Left colon (tissue), 2 donors: ENCODE measurements at places on chromosomes 11 and 22.

- no peak for DNase-seq
These were observed 1.0 kb upstream of the HTATIP2 start for GRCh38 chr11:20362481-20362880.

- DNase-seq, result no peak
These were observed 168.6 kb downstream of the CTTN start for GRCh38 chr11:70566768-70567530.

GRCh38 chr11:1009991-1010390 lies 26.5 kb downstream of the MUC6 start:
- no peak for DNase-seq

DNA sequence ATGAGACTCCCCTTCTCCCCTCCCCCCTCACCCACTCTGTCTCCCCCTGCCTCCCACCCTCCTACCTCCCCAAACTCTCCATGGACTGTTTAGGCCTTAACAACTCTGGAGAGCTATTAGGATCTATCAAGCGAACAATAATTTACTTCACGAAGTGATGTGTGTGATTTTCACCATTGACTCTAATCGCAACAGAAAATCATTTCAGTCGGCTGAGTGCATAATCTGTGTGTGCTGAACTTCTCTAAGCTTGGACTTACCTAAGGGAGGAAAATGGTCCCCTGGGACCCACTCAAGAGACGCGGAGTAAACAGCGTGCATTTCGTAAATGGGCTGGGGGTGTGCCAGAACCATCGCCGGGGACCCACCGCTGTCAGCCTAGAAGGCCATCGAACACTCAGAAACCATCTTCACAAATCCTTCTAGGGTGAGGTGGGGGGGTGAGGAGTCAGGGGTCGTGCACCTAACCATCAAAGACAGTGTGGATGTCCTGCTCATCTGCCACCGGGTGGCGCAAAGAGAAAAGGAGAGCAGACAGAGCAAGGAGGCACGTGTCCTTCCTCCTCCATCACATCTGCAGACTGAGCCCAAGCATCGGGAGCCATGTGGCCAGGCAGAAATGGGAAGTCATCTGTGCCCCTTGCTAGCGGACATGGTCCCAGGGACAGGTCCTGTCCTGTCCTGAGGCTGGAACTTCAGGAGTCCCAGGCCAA lies 62.1 kb upstream of the NUP50 start:
- peak; percentile 64 for DNase-seq

DNA sequence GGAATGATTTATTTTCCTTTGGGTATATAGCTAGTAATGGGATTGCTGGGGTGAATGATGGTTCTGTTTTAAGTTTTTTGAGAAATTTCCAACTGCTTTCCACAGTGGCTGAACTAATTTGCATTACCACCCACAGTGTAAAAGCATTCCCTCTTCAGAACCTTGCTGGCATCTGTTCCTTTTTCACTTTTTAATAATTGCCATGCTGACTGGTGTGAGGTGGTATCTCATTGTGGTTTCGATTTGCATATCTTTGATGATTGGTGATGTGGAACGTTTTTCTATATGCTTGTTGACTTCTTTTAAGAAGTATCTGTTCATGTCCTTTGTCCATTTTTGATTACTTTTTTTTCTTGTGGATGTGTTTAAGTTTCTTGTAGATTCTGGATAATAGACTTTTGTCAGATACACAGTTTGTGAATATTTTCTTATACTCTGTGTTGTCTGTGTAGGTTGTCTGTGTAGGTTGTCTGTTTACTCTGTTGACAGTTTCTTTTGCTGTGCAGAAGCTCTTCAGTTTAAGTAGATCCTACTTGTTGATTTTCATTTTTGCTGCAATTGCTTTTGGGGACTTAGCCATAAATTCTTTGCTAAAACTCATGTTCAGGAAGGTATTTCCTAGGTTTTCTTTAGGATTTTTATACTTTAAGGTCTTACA lies 291.8 kb upstream of the DDI1 start:
- no peak for DNase-seq

GRCh38 chr11:34175284-34176019 lies 70.0 kb downstream of the NAT10 start:
- no peak for DNase-seq

- no peak for DNase-seq
These were observed 249.2 kb downstream of the DLG2 start for GRCh38 chr11:85377901-85378300.

GRCh38 chr22:49655168-49655812 lies 172.4 kb downstream of the BRD1 start:
- no peak for DNase-seq

DNA sequence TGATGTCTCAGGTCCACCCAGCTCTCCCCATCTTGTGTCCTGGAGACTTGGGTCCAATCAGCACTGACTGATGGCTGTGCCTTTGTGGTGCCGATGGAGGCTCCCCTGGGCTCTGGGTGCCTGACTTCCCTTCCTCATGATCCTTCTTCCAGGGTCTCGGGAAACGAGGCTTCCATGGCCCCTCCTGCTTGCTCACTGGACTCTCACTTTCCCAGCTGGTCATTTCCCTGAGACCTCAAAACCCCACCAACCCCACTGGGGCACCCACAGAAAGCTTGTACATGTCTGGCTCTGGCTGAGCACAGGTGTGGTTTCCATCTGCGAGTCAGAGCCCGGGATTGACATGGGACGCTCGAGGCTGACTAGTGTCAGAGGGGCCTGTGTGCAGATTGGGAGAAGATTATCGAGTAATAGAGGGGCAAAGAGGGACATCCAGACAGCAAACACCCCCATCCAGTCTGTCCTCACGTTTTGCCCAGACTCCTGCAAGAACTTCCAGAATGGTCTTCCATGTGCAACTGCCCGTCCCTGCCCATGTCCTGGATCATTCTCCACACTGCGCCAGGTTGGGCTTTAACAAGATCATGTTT lies 15.1 kb downstream of the APOL1 start:
- no peak for DNase-seq

GRCh38 chr11:104219096-104219495 lies 55.1 kb upstream of the PDGFD start:
- DNase-seq, result no peak

DNA sequence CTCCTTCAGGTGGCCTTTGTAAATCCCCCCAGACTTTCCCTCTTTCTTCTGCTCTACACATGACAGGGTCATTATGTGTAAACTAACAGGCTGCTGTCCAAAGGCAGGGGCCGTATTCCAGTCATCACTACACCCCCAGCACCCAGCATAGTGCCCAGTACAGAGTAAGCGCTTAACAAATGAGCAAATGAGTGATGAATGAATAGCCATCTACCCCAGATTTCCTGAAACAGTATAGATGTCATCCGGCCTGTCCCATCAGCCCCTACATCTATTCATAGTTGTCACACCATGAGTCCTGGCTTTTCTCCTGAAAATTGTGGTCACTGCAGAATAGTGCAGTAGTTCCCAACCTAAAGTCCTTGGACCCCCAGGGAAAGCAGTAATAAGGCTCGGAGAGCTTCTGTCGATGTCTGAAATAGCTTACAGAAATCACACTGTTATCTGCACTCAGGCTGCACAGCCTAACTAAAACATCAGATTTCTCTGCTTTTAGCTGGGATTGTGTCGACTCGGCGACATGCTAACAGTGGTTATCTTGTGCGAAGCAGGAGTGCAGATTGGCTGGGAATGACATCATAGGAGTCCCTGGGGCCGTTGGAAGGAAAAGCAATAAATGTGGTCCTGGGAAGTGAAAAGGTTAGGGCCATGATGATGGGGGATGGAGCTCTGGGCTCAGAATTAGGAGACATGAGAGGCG lies 143.8 kb upstream of the NECTIN1 start:
- no peak for DNase-seq

DNA sequence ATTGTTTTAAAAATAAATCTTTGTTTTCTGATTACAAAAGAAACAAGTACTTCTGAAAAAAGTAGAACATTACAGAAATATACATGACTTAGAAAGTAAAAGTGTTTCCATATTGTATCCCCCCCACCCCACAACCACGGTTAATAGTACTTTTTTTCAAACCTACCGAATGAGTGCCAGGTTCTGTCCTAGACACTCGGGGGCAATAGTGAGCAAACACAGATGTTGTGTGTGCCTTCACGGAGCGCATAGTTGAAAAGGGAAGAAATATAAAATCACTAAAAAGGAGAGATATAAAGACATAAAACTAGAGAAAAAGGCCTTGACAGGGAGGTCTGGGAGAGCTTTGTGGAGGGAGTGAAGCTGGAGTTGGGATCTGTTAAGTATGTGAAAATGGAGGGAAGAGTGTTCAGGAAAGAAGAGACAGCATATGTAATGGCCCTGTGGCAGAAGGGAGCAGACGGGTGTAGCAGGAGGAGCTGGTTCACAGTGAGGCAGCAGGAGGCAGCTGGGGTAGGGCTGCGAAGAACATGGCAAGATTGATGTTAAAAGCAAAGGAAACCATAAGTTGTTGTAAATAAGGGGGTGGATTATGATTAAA lies 42.1 kb upstream of the ALX4 start:
- no peak for DNase-seq

- DNase-seq, result no peak
These were observed 1198.7 kb downstream of the BRD1 start for GRCh38 chr22:48628891-48629543.

GRCh38 chr11:75813124-75813523 lies 1.9 kb upstream of the UVRAG start:
- DNase-seq, result no peak

- no peak for DNase-seq
These were observed 847.9 kb upstream of the ANO3 start for GRCh38 chr11:25483915-25484635.
